ENCODE measurements at places on chromosomes 12 and 14. TPM values are rescaled to one million over a fixed set of nuclear protein-coding genes. Genes with fewer than 3 reads are reported as not detected.

The LRTM2 gene
- total RNA-seq: not detected

The PRPH gene
- not detected for total RNA-seq

The PLXNC1 gene
- 1.6 TPM for total RNA-seq

The DBX2 gene
- total RNA-seq: not detected

The DIABLO gene
- total RNA-seq: 102 TPM

The ANO6 gene
- total RNA-seq: 46.7 TPM

The NKX2-1 gene
- not detected for total RNA-seq

The LPAR5 gene
- total RNA-seq: not detected

The CPNE6 gene
- not detected for total RNA-seq

The TAS2R14 gene
- 3.9 TPM for total RNA-seq

The CPNE8 gene
- not detected for total RNA-seq

The KCNH3 gene
- not detected for total RNA-seq

The CELA1 gene
- not detected for total RNA-seq

The RHOJ gene
- 7.8 TPM for total RNA-seq

The KLRD1 gene
- under 0.01 TPM for total RNA-seq

The CCDC184 gene
- 0.18 TPM for total RNA-seq

The AQP5 gene
- total RNA-seq: not detected

The LTA4H gene
- 76.7 TPM for total RNA-seq

The ANAPC7 gene
- 57.9 TPM for total RNA-seq

The JKAMP gene
- total RNA-seq: 124 TPM

The CCDC60 gene
- total RNA-seq: not detected

All from IMR-90 (cell line).